ENCODE measurements at places on chromosomes 1 and 21.
A peak's percentile ranks its signal among the peaks of the same experiment; 100 is the strongest.

DNA sequence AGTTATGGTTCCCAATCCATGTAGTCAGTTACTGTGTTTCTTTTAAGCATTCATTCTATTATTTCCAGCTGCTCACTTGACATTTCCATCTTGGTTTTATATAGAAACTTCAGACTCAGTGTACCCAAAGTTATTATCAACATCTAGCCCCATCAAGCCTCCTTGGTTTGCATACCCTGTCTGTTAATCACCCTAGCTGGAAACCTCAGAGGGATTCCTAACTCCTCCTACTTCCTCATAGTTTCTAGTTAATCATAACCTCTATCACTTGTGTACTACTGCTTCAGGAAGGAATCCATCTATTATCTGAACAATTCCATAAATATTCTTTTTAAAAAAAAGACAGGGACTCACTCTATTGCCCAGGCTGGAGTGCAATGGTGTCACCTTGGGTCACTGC, 293.3 kb downstream of the SDCCAG8 start:
- DNase-seq: no peak

- DNase-seq: no peak
Measured at GRCh38 chr21:36038701-36039497, 21.4 kb downstream of the SETD4 start.

DNA sequence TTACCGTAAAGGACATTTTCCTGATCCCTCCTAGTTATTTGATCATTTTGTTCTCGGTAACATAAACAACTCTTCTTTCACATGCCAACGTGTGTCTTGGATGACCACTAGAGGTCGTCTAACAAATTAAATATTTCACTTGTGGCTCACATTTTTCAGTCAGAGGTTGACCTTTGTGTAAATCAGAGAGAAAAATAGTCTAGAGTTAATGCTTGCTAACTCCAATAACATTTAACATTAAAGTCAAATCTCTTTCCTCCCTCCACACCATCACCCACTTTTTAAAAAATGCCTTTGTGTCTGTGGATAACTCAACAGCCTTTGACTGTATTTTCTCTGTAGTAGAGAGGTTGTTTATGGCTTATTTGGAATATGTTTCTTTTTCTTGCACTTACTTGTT, 220.5 kb upstream of the B3GALT2 start:
- DNase-seq: no peak

- DNase-seq: peak; percentile 50
Measured at GRCh38 chr1:43691871-43692815, 15.2 kb upstream of the ST3GAL3 start.

DNA sequence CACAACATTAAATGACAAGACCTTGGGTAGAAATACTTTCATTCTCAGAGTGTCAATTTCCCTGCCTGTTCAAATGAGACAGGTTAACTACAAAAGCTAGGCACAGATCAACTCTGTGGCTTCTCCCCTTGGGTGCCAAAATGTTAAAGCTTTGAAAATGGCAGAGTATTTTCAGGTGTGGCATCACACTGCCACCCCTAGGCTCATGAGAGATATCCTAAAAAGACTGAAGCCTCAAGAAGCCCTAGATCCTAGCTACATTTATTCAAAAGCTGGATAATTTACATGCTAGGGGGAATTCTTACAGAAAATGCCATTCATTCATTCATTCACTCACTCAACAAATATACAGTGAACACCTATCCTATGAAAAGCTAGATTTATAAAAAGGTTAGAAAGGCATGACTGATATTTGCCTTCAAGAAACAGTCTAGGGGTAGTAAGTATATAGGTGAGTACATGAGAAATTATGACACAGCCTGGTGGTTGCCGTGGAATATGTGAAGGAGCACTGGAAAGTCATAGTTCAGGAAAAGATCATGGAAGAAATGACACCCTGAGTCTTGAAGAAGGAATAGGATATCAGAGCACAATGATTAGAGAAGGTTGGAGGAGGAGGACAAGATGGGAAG, 15.9 kb upstream of the RAB4A start:
- no peak for DNase-seq

DNA sequence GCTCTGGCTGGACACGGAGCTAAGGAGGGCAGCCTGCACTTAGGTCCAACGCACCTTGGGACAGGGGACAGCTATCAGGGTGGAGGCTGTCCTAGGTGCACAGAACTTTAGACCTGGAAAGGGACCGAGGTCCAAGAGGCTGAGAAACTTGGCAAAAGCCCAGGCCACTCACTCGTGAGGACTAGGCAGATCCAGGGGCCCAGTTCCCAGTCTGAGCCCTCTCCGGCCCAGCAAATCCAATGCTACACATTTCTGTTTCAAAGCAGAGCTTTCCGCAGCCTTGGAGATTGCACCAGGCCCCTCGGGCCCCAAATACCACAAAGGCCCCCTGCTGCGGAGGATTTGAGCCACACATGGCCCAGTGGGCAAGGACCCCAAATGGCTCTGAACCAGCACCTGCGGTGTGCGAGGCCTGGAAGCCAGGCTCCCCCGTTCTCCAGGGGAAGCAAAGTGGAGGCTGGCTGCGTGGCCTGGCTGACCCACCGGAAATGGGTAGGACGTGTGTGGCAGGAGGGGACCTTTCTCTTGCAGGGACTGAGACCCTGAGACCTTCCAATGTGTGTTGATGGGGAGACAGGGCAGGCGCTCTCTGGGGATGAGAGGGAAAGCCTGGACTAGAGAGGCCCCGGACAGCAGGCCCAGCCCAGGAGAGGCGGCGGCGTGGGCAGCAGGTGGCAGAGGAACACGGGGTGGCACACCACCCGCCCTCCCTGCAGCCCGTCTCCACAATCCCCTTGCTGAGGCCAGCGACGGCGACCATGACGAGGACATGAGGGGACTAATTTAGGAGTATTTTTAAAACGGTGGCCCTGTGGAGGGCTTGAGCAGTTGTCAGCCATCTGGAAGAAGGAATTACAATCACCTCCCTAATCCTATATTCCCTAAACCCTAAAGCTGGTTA, 118.7 kb downstream of the CASZ1 start:
- no peak for DNase-seq

DNA sequence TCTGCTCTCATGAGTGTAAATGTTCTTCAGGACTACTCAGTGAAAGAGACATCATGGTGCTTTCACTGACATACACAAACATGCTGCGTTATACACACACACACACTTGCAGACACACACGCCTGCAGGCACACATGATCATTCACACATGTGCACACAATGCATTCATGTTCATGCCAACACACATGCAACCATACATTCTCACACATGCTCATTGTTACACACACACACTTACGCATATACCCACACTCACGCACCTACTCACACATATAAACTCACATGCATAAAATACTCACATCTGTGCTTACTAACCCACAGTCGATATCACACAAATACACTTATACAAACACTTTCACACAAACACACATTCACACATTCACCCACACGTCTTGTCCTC, 241.6 kb downstream of the LMX1A start:
- no peak for DNase-seq

GRCh38 chr1:226737819-226738420, 1.2 kb downstream of the ITPKB start:
- DNase-seq: peak; percentile 83

GRCh38 chr1:212713465-212714136, 14.0 kb upstream of the BATF3 start:
- no peak for DNase-seq

- DNase-seq: no peak
Measured at GRCh38 chr1:155223047-155223446, 14.6 kb downstream of the MTX1 start.

GRCh38 chr1:23527366-23527765, 3.7 kb downstream of the E2F2 start:
- no peak for DNase-seq

DNA sequence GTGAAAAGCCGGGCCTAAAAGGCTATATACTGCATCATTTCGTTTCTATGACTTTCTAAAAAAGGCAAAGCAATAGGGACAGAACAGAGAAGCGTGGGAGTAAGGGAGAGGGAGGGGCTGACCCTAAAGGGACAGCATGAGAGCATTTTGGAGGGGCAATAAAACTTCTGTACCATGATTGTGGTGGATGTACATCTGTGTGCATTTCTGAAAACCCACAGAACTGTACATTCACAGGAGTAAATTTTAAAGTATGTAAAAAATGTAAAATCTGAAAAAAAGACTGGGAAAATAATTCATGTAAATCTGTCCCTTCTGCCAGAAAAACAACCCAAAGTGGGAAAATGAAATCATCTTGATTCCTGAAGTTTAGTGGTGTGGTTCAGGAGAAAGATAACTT, 235.4 kb downstream of the CENPF start:
- DNase-seq: no peak

DNA sequence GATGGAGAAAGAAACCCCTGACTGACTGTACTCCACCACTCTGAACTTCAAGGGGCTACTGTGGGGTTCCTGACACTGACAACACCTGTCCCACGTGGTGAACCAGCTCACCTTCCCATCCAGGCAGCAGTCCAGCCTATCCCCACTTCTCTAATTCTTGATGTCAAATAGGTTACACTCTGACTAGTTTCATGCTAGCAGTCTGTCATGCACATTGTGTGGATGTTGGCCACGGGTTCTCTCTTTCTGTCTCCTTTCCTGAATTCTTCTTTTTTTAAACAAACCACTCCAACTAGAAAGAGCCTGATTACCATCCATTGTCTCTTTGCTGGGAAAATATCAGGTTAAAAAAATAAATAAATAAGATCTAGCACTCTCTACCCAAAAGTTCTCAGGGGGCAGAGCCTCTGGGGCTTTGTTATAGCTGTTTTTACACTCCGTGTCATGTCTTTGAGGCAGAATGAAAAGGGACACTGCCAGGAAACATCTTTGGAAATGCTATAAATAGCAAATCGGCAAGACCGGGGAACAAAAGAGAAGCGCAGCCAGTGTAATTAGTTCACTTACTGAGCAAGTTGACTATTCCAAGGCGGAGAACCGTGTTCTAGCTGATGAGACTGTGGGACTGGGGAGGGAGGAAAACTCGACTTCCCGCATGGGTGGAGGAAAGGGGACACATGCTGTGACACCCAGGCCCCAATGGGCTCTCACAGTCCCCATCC, 356.1 kb downstream of the OMA1 start:
- no peak for DNase-seq

DNA sequence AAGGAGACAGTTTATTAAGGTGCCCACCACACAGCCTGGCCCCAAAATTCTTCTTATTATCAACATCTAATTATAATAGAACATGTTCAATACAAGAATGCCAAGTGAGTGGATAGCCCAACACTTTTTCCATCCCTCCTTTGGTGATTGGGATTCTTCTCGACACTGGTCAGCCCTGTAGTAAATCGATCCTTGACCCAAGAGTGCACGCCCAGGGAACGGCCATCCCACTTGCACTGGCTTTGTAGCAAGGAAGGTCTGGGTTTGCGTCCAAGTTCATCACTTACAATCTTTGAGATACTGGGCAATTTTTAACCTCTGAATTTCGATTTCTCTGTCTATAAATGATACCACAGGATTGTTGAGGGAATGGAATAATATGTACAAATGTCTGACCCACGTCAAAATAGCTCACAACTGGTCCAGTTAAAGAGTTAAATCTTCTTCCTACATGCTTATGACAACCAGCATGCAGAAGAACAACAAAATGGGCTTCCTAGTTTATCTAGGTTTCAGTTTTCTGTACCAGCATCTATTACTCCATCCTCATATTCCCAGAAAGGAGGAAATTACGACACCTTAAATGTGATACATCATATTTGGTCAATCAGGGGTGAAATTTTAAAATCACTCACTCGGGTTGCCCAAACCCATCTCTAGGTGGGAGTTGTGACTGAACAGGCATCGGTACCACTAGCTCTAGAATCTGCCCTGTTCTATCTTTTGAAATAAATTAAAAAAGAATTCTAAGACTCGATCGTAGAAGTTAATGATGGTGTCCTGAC, 161.8 kb downstream of the CLIC6 start:
- no peak for DNase-seq

- no peak for DNase-seq
Measured at GRCh38 chr21:38643404-38644023, 145.2 kb upstream of the ERG start.

DNA sequence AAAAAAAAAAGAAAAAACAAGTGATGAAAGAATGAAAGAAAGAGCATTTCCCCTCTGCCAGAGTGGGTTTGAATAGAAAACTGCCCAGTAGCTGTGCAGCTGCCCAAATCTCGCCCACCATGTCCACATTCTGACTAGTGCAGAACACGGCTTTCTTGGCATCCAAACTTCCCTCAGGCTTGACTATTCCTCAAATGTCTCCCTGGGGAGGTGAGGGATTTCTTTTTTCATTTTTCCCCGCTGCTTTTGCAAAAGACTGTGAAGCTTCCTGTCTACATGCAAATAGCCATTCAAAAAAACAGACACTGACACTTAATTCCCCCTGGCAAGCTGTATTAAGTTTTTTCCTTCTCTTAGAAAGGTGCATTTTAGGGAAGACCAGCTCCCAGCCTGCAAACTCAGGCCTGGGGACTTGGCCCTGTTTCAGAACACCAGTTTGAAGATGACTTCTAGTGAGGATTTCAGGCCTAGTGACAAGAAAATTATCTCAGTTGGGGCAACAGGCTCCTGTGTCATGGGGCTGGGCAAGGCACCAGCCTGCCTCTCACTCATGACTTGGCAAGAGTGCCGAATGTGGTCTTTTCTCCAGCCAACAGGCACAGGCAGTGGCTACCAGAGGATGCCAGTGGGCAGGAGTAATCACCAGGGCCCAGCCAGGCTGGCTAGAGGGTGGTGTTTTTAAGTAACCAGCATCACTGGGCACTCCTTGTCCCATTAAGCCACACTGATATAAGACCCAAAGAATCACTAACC, 178.1 kb upstream of the NFIA start:
- DNase-seq: no peak

GRCh38 chr1:224805889-224806288, 123.6 kb upstream of the DNAH14 start:
- DNase-seq: no peak

DNA sequence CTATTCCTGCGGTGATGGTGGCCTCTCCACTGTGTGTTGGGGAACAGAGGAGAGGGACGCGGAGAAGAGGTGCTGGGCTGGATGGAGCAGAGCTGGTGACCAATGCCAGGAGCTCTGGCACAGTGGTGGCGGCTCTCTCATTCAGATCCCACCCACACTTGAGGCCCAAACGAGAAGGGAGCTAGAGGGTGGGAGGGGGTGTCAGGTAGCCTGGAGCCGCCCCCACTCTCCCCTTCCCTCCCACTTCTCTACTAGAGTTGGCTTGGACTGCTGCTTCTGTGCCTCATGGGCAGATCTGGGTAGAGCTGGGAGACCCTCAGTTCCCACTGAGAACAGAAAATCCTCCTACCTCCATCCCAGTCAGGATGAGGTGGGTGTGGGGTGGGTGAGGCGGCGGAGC, 3.5 kb downstream of the TTC39A start:
- DNase-seq: no peak

All from activated effector memory CD4-positive, alpha-beta T cell treated with anti-CD3 and anti-CD28 coated beads, Interleukin-2, amount 50 U/mL, for 16 hours (primary cell).